ENCODE measurements at places on chromosomes 16 and 17. TPM values are rescaled to one million over a fixed set of nuclear protein-coding genes. Genes with fewer than 3 reads are reported as not detected.

CTNS gene
- total RNA-seq, result 7.1 TPM

TNFRSF17 gene
- not detected for total RNA-seq

ASPHD1 gene
- total RNA-seq, result 4.8 TPM

UMOD gene
- not detected for total RNA-seq

BCO1 gene
- not detected for total RNA-seq

DNA sequence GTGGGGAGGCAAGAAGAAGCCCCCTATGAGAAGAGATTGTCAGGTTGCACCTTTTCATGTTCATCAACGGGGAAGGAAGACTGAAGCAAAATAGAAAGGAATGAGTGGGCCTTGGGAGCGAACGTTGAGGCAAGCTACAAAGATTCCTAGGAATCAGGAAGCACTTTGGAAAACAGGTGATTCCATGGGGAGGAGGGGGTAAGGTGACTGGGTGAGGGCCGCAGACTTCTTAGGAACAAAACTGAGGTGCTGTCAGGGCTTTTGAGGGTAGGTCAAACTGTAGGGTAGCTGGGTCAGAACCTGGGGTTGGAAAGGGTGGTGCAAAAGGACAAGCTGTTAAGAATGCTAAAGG is 528 bp downstream of the ITFG1 start:
- peak; percentile 4 for DNase-seq
- H3K27me3 ChIP-seq, result no peaks in the 10 kb centered on the region
- H3K27ac ChIP-seq, result peak overlapping the region; percentile 99
- peaks cover 33% of the 10 kb centered on the region for H3K36me3 ChIP-seq
- H3K4me3 ChIP-seq, result peak overlapping the region; percentile 94
- peaks cover 31% of the 10 kb centered on the region for H3K4me1 ChIP-seq

- H3K4me1 ChIP-seq, result peaks cover 24% of the 10 kb centered on the region
- no peaks in the 10 kb centered on the region for H3K36me3 ChIP-seq
- peak overlapping the region; percentile 16 for H3K27ac ChIP-seq
Observed at GRCh38 chr17:72119873-72120641, 763 bp upstream of the SOX9 start.

- H3K36me3 ChIP-seq, result no peaks in the 10 kb centered on the region
- H3K27ac ChIP-seq, result no peak overlapping the region
- DNase-seq, result peak; percentile 21
Observed at GRCh38 chr17:43740541-43740940, 18.1 kb downstream of the SOST start.

DNA sequence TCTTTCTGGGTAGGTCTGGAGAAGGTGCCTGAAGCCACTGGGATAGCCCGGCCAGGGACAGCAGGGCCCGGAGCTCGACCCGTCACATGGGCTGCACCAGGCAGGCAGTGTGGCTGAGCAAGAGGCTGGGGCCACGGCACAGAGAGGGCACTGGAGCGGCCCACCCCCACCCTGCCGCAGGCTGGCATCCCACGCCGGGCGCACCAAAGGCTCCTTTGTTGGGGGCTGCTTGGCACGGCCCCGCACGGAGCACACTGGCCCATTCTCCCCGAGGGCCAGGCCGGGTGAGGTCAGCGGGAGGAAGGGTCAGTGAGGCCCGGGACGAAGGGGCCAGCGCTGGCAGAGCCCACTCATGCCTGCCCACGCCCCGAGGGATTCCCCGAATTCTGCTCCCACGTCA is 36.5 kb upstream of the PVALEF start:
- H3K4me1 ChIP-seq, result no peaks in the 10 kb centered on the region
- H3K27ac ChIP-seq, result no peak overlapping the region
- H3K36me3 ChIP-seq, result no peaks in the 10 kb centered on the region
- H3K4me3 ChIP-seq, result no peak overlapping the region
